ENCODE measurements at places on chromosomes 5 and 9. TPM values are rescaled to one million over a fixed set of nuclear protein-coding genes. Genes with fewer than 3 reads are reported as not detected.

PCDHGB5 gene
- 9.7 TPM for total RNA-seq

C5orf58 gene
- not detected for total RNA-seq

ARL14EPL gene
- total RNA-seq = not detected

BAAT gene
- 0.20 TPM for total RNA-seq

C9orf50 gene
- not detected for total RNA-seq

MYMK gene
- not detected for total RNA-seq

- H3K36me3 ChIP-seq = no peaks in the 10 kb centered on the region
- H3K27me3 ChIP-seq = no peaks in the 10 kb centered on the region
- H3K27ac ChIP-seq = no peak overlapping the region
- H3K4me1 ChIP-seq = no peaks in the 10 kb centered on the region
Observed at GRCh38 chr5:53335115-53335514, 145.3 kb upstream of the FST start.

DNA sequence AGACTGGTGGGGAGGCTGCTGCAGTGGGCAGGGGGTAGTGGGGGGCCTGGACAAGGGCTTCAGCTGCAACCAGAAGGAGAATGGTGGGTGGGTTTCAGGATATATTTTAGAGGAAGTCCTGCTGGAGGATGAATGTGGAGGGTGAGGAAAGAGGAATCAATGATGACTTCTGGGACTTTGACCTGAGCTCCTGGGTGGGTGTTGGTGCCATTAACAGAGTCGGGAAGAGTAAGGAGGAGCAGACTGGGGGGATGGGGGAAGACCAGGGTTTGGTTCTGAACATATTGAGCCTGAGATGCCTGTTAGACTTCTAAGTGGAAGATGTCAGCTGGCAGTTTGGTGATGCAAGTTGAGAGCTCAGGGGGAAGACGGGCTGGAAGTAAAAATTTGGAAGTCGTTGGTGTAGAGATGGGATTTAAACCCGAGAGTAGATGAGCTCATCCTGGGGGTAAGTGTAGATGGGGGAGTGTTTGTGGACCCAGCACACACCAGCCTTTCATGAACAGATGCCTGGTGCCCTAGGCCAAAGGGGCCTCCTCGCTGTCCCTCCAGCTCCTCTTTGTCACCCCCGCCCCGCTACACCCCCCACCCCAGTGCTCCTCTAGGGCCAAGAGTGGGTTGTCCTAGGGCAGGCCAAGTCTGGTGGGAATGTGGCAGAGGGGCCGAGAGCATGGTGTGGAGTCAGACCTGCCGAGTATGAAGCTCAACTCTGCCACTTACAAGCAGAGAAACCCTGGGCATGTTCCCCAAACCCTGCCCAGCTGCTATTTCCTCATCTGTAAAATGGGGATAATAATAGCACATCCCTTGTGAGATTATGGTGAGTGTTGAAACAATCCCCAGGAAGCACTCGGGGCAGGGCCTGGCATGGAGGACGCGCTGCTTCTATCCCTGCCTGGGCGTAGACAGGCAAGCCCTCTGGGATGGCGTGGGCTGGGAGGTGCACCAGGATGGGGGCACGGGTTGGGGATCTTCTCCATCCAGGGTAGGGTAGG lies 4.0 kb downstream of the DNM1 start:
- no peaks in the 10 kb centered on the region for H3K4me1 ChIP-seq
- H3K4me3 ChIP-seq = no peak overlapping the region
- H3K27ac ChIP-seq = no peak overlapping the region
- H3K27me3 ChIP-seq = no peaks in the 10 kb centered on the region
- no peaks in the 10 kb centered on the region for H3K36me3 ChIP-seq
- DNase-seq = no peak

GRCh38 chr9:20646656-20647055 lies 24.4 kb upstream of the MLLT3 start:
- no peak overlapping the region for H3K4me3 ChIP-seq
- H3K4me1 ChIP-seq = no peaks in the 10 kb centered on the region
- H3K27me3 ChIP-seq = no peaks in the 10 kb centered on the region
- DNase-seq = no peak

GRCh38 chr5:45639040-45639439 lies 57.1 kb downstream of the HCN1 start:
- H3K4me3 ChIP-seq = no peak overlapping the region
- H3K4me1 ChIP-seq = no peaks in the 10 kb centered on the region
- no peak for DNase-seq
- no peaks in the 10 kb centered on the region for H3K27me3 ChIP-seq
- H3K27ac ChIP-seq = no peak overlapping the region
- no peaks in the 10 kb centered on the region for H3K36me3 ChIP-seq

GRCh38 chr5:110264661-110265060 lies 461.8 kb downstream of the TMEM232 start:
- H3K27me3 ChIP-seq = no peaks in the 10 kb centered on the region
- no peak overlapping the region for H3K27ac ChIP-seq
- no peak for DNase-seq
- no peaks in the 10 kb centered on the region for H3K36me3 ChIP-seq
- H3K4me1 ChIP-seq = no peaks in the 10 kb centered on the region

DNA sequence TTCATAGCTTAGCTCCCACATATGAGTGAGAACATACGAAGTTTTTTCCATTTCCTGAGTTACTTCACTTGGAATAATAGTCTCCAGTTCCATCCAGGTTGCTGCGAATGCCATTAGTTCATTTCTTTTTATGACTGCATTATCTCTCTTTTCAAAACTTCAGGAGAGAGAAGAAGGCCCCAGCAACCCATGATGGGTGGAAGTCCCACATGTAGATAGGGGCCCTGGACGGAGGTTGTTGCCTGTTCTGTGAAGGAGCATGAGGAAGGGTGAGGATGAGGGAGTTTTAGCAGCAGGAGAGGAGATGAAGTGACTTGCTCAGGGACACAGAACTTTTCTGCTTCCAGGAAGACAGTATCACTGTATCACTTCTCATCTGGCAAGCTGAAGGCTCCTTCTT lies 102.2 kb upstream of the KLF4 start:
- H3K27me3 ChIP-seq = no peaks in the 10 kb centered on the region
- no peak for DNase-seq
- no peaks in the 10 kb centered on the region for H3K36me3 ChIP-seq
- no peak overlapping the region for H3K4me3 ChIP-seq

DNA sequence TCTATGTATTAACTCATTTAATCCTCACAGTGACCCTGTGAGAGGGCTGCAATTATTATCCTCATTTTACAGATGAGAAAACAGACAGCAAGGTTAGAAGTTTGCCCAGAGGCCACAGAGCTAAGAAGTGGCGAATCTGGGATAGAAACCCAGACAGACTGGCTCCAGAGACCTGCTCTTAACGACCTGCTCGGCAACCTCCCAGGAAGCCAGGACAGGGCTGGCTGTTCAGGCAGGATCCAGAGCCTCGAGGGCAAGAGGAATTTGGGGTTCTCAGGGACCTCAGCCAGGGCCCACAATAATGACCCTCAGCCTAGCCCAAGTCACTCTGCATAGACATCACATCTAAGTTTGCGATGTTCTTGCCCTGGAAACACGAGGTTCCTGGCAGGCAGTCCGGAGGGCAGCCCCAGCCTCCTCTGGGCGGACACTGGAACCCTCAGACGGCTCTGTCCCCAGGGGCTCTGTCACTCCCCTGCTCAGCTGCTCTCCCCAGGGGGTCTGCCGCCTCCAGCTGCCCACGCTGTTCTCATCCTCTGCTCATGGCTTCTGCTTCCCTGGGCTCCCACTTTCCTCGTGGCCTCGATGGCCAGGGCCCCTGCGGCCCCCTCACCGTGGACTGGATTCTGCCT lies 138.5 kb upstream of the ERCC6L2 start:
- DNase-seq = no peak
- H3K4me3 ChIP-seq = no peak overlapping the region
- no peak overlapping the region for H3K27ac ChIP-seq
- H3K27me3 ChIP-seq = no peaks in the 10 kb centered on the region

GRCh38 chr9:76595645-76596044 lies 136.7 kb downstream of the GCNT1 start:
- DNase-seq = no peak
- no peaks in the 10 kb centered on the region for H3K4me1 ChIP-seq
- H3K36me3 ChIP-seq = no peaks in the 10 kb centered on the region
- no peak overlapping the region for H3K27ac ChIP-seq
- no peaks in the 10 kb centered on the region for H3K27me3 ChIP-seq

Measured in right atrium auricular region (tissue), 2 donors.